ENCODE measurements at places on chromosomes 5 and 9. TPM values are rescaled to one million over a fixed set of nuclear protein-coding genes. Genes with fewer than 3 reads are reported as not detected.

ADAMTS12 gene
- not detected for total RNA-seq

MTX3 gene
- total RNA-seq, result 26.0 TPM

PCDHGB5 gene
- total RNA-seq, result 0.15 TPM

FOXD4 gene
- 0.30 TPM for total RNA-seq

IFNA21 gene
- not detected for total RNA-seq

SPINK4 gene
- not detected for total RNA-seq

OTP gene
- total RNA-seq, result not detected

SLC27A4 gene
- 37.5 TPM for total RNA-seq

CDO1 gene
- 0.11 TPM for total RNA-seq

NUTM2G gene
- not detected for total RNA-seq

SLC6A7 gene
- total RNA-seq, result not detected

SLC34A1 gene
- total RNA-seq, result not detected

PCDHGB1 gene
- not detected for total RNA-seq

PCDHA1 gene
- not detected for total RNA-seq

KIF12 gene
- not detected for total RNA-seq

PCDHGC3 gene
- total RNA-seq, result not detected

NTNG2 gene
- 1.2 TPM for total RNA-seq

SH3RF2 gene
- total RNA-seq, result not detected

PCDHGA6 gene
- total RNA-seq, result 0.06 TPM

TAS2R1 gene
- total RNA-seq, result not detected
